GM23248 (cell line): ENCODE measurements at places on chromosomes 1 and 21. TPM values are rescaled to one million over a fixed set of nuclear protein-coding genes. Genes with fewer than 3 reads are reported as not detected.

GRCh38 chr1:228376262-228376628 lies 30.4 kb downstream of the TRIM11 start:
- DNase-seq: peak; percentile 27

GRCh38 chr21:44067011-44067839 lies 40.0 kb upstream of the PWP2 start:
- no peak for DNase-seq

DNA sequence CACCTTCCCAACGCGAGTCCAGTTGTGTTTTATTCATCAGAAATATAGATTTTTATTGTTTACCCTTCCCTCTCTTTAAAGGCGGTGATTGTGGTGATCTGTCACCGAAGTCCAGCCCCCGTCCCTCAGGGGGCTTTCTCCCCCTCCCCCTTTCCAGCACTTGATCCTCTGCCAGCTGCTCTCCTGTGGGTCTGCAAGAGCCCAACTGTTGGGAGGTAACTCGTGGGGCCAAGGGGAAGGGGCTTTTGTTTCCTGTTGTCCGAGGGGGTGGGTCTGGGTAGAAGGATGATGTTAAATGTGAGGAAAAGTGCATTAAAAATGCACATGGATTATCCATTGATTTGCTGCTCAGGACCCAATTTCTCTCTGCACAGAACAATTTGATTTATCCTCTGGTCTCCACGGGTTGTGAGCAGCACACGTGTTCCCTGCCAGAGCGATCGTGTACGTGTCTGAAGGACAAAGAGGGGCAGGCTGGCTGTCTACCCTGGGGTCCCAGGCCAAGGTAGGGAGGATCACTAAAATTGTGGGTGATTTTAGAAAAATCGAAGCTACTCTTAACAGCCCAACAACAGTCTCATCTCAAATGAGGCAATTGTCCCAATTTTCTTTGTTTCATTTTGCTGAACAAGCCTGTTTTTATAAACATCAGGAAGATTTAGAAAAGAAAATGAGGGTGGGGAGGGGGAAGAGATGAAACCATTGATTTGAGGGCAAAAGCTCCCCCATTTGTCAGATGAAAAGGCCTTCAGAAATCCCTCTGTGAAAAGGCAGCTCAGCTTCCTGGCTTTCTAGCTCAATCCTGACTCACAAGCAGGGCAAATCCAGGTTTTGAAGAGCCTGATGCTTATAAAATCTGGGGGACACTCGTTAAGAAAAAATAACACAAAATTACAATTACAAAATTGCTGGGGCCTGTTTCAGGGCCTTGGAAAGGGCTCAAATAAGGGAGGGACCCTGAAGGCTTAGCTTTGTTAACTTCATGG lies 176.2 kb downstream of the RHOU start:
- no peak for DNase-seq

DNA sequence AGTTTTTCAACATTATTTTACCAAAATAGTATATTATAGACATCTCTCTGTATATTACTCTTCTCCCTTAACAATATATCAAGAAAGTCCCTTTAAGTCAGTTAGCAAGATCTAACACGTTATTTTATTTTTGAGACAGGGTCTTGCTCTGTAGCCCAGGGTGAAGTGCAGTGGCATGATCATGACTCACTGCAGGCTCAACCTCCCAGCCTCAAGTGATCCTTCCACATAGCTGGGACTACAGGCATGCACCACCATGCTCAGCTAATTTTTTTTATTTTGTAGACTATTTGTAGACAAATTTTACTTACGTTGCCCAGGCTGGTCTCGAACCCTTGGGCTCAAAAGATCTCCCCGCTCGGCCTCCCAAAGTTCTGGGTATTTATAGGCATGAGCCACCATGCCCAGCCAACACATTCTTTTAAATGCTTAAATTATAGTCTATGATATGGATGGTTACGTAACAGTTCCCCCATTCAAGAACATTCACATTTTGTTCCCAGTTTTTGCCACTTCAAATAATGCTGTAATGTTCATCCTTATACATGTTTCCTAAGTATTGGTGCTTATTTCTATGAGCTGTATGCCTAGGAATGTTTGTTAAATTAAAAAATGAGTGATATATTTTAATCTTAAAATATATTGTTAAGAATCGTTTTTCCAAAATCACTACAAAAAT lies 70.4 kb downstream of the TUT4 start:
- DNase-seq: no peak

- DNase-seq: peak; percentile 90
Measured at GRCh38 chr1:51569284-51570062, 47.4 kb upstream of the OSBPL9 start.

DNA sequence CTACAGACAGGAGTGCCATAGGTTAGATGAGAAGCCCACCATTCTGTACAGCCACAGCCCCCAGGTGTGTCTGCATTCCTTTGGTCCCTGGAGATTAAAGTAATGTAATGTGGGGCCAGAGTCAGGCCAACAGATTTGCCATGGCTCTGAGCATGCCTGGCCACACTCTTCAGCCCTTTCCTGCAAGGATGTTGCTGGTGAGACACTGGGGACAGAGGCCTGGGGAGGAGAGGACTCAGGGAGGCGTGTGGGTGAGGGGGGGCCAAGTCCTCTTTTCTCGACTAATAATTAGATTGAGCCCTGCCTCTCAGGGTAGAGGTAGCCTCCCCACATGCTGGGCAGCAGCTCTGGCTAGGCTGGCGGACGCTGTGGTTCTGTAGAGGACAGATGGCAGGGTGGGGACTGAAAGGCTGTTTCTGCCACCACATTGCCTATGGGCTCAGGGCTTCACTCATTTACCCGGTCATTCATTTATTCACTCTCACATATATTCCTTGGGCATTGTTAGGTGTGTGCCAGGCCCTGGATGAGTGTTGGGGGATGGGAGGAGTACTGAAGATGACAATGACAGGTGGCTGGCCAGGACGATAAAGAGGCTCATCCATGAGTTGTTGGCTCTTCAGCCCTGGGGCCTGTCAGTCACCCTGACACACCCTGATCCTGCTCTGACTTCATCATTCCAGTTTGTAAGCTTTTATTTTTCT lies 7.1 kb upstream of the PRCC start:
- DNase-seq: no peak

DNA sequence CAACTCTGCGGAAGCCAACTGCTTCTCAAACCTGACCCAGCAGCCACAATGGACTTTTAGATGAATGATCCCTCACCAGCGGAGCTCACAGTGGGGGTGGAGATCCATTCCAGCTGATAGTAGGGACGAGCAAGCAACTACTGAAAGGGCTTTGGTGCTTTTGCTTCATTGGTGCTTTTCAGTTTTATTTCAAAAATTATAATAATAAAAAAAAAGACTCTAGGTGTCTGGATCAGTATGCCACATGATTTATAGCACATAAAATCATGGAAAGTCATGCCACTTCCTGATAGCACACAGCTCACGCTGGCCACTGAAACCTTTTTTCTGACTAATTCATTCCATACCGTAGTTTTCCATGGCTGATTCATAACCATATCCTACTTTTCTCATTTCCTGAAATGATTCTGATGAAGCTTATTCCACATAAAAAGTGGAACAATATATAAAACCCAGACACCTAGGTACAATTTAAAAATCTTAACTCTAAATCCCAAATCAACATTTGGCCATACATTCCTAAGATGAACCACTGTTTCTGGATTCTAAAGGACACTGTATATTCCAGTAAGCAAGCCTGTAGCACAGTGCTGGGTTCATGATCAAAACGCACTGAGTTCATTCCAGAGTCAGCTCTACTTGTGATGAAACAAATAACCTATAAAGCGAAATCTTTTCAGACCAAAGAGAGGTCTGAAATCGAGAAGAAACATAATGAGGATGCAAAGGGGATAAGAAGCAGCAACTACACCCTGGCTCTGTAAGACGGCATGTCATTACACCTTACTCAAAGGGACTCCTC lies 41.3 kb upstream of the KCNE1 start:
- DNase-seq: peak; percentile 88

- DNase-seq: no peak
Measured at GRCh38 chr1:88873737-88874349, 17.5 kb downstream of the GTF2B start.

- DNase-seq: peak; percentile 73
Measured at GRCh38 chr1:15305468-15305770, 58.4 kb downstream of the FHAD1 start.

DNA sequence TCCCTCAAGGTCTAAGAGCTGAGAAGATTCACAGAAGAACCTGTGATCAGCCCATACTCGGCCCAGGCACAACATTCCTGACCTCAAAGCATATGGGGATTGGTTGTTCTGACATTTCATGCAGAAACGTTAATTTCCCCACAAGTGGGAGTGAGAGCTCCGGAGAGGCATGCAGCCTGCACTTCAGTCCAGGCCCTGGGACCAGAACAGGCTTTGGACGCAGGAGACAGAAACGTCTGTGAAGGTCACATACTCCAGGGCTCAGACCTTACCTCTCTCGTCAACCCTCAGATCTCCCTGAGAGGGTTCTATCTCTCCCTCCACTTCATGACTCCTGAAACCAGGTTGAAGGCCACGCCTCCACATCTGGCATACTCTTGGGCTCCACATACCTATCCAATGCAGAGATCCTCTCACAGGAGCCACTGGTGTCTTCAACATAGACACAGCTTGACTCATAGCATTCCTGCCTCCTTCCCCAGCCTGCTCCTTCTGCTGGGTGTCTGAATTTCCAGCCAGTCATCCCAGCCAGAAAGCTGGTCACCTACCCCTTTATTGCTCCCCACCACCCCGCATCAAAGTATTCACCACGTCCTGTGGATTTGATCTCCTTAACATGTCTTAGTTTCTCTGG lies 149.2 kb downstream of the OMA1 start:
- peak; percentile 92 for DNase-seq

DNA sequence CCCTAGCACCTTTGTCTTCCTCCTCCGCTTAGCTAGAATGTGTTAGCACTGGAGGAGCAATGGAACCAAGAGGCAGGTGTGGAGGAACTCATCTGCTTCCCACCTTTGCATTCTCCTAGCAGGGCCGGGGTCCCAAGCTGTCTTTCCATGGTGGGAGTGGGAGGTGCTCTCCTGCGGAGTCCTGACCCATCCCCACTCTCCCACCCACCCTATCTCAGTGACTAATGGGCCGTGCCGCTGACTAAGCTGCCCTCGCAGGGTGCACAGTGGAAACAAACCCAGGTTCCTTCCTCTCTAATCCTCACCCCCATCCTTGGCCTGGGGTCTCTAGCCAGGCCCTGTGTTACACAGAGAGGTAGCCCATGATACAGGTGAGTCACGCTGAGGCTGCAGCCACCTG lies 177.5 kb downstream of the HIVEP3 start:
- DNase-seq: no peak

- DNase-seq: peak; percentile 85
Measured at GRCh38 chr1:46036894-46037839, 95.3 kb downstream of the PIK3R3 start.

GRCh38 chr1:242086093-242086492 lies 87.2 kb upstream of the MAP1LC3C start:
- DNase-seq: no peak

DNA sequence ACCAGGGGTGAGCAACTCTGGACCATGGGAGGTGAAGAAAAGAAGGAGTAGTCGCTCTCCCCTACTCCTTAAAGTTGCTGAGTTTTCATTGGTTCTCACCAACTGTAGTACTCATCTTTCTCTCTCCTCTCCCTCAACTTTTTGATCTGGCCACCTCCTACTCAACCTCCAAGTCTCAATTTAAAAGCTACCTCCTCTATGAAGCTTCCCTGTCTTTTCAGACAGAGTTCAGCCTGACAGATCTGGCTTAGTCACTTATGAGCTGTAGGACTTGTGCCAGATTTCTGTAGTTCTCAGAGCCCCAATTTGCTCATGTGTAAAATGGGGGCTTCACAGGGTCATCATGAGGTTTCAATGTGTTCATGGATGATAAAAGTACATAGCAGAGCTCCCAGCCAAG lies 34.5 kb upstream of the HTR1D start:
- DNase-seq: peak; percentile 33

GRCh38 chr21:44544566-44544965 lies 4.6 kb upstream of the KRTAP10-1 start:
- no peak for DNase-seq

GRCh38 chr1:62299426-62300200 lies 19.6 kb downstream of the KANK4 start:
- DNase-seq: no peak

GRCh38 chr1:41226815-41227434 lies 15.2 kb downstream of the SCMH1 start:
- no peak for DNase-seq

- DNase-seq: peak; percentile 87
Measured at GRCh38 chr1:93670141-93670540, 11.5 kb downstream of the BCAR3 start.

- no peak for DNase-seq
Measured at GRCh38 chr1:100428160-100428559, 75.9 kb downstream of the CDC14A start.

DNA sequence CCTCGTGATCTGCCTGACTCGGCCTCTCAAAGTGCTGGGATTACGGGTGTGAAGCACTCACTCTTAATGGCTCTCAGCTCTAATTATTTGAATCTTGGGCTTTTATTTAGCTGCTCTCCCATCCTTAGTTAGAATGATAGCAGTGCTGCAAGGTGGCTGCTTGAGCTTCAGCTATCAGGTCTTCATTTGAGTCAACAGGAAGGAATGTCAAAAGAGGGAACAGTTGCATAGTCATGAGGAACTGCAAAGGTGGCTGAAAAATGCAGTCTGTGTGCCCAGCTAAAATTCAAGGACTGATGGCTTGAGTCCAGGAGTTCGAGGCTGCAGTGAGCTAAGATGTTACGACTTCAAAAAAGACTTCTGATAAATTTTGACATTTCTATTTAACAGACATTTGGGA lies 55.6 kb downstream of the UCK2 start:
- no peak for DNase-seq

DNA sequence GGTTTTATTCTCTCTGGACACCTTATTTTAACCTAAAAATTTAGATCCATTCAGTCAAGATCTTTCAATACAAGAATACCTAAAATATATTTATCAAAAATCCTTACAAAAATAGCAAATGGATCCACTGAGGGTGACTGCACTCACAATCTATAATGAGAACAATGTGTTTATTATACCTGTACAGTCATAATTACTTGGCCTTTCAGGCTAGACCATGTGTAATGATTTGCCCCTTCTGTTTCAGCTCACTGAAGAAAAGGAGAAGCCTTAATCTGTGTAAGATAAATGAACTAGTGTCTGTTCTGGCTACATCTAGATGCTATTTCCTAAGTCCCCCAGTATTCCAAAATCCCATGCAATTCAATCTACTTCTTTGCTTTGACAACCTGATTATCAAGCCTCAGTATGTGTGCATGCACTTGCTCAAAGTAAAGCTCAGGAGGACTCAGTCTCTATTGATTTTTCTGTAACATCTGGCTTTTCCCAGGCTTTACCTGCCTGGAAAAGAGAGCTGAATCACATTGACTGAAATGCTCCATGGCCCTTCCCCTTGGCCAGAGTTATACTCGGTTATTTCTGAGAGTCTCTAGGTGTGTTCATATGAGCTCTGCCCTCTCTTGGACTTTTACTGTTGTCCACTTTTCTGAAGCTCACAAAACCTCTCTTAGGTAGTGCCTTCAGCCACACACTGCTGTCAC lies 27.6 kb downstream of the CRP start:
- no peak for DNase-seq

Gene ANKRD65
- 0.51 and 0.97 TPM in 2 replicates for total RNA-seq

Gene TTLL7
- total RNA-seq: 2.7 and 3.0 TPM in 2 replicates

Gene CNIH3
- total RNA-seq: 2.1 and 6.4 TPM in 2 replicates

Gene PLA2G2D
- total RNA-seq: not detected in 2 replicates

Gene WNT3A
- not detected in 2 replicates for total RNA-seq

Gene PTAFR
- not detected in 2 replicates for total RNA-seq

Gene CDK11A
- total RNA-seq: 5.1 and 14.4 TPM in 2 replicates

Gene NPL
- total RNA-seq: 1.0 and 5.0 TPM in 2 replicates

Gene SLC44A3
- total RNA-seq: 1.6 and 3.3 TPM in 2 replicates

Gene FAM177B
- not detected in 2 replicates for total RNA-seq

Gene PMVK
- 2.1 and 6.4 TPM in 2 replicates for total RNA-seq

Gene ZNF691
- 4.4 and 13.0 TPM in 2 replicates for total RNA-seq

Gene CLCNKB
- not detected in 2 replicates for total RNA-seq
